Activated T-helper 17 cell treated with anti-CD3 and anti-CD28 coated beads, Interleukin-2, amount 50 U/mL, for 72 hours (primary cell): ENCODE measurements at places on chromosomes 13 and 19. TPM values are rescaled to one million over a fixed set of nuclear protein-coding genes. Genes with fewer than 3 reads are reported as not detected.

DNA sequence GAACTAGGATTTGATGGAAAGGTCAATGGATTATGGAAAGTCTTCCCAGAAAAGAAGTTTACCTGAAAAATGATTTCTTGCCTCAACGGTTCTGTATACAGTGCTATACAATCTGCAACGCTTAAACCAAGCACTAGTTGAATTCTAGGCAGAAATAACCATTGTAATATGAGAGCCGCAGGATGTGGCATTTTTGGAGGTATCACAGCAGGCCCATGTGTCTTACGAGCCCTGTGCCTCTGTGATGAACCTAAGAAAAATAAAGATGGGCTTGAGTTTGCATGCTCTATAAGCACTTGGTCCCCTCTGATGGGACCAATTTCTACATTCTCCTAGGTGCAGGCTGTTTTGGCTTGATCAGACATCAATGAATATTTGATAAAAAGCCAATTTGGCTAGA, 78.7 kb upstream of the RFC3 start:
- ATAC-seq = no peak

DNA sequence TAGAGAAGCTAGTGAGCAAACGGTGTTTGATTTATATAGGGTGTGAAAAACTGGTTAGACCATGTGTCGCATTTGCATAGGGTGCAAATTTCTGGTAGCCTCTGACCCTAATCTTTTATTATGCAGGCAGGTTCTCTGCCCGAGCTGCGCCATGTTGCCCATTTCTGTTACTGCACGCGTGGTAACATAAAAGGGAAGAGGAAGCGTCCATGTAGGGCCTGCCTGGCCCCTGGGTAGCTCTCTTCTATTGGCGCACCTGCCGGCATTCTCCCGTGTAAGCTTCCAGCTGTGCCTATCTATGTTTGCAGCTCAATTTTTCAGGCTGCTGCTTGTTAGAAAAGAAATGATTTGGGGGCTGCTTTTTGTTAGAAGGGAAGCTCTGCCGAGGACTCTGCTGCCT, 14.0 kb upstream of the CD70 start:
- ATAC-seq = no peak

DNA sequence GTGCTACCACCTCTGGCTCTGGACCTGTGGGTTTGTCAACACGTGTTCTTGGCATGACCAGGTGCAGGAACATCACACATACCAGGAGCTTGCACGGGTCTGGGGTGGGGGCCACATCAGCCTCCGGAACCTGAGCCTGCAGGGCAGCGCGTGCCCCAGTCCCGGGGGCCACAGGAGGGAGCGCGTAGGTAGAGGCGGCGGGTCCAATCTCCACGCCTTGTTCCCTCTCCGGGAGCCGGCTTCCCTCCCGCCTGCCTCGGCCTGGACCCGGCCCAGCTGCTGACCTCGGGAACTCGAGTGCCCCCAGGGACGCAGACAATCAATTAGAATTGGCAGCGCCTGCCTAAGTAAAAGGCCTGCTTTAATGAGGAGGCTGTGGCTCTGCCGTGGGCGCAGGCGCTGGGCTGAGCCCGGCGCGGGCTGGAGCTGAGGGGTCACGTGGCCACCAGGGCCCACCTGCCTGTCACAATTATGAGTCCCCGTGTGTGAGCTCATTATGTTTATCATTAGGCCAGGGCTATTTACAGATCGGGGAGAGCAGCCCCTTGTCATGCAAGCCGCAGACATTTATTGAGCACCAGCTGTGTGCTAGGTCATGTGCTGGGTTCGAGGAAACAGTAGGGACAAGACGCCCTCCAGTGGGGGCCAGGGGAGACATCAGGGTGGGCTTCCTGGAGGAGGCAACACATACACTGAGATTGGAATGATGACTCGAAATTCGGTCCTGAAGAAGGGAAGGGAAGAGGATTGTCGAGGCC, 32.2 kb upstream of the TNFAIP8L1 start:
- no peak for ATAC-seq

- ATAC-seq = no peak
Observed at GRCh38 chr13:110458017-110458416, 103.5 kb downstream of the RAB20 start.

GRCh38 chr13:45717349-45717748, 15.2 kb downstream of the CBY2 start:
- no peak for ATAC-seq

DNA sequence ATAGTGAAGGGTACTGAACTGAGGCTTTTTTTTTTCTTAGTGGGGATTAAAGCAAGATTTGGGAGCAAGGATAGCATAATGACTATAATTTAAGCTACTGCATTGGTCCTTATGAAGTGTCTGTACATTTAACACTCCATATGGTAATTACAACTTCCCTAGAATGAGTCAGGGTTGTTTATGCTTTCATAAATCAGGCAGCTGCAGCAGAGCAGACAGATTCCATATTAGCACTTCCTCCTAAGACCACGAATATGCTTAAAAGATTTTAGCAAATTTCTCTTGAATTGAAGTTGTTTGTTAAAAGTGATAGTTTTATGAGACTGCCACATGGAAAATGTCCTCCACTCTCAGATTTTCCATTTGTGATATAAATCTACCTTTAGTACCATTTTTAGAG, 401.1 kb upstream of the SPRY2 start:
- ATAC-seq = no peak

GRCh38 chr13:114078461-114079451, 53.7 kb downstream of the RASA3 start:
- ATAC-seq = peak; percentile 24

DNA sequence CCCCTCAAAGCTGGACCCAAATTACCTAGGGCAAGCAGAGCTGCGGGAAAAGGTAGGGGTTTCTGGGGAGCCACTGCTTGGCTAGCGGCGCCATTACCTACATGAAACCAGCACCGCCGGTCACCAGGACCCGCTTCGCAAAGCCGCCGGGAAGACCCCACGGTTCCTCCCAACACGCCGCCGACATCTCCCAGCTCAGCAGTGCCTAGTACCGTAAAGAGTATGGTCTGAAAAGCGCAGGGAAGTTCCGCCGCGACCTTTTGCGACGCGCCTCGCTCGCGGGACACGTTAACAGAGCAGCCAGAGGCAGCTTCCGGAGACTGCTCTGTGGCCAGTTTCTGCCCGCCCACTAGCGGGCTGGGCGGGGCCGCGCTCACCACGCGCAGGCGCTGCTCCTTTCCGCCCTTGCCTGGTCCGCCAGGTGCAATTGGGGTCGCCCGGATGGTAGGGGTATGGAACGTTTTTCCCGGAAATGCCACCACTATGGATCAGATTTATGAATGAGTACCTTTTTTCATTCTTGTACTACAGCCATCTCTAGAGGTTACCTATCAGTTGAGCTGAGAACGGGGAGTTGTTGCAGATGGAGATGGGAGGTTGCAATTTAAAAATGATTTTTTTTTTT, at the start of gene TGDS:
TGDS (minus strand) TSS at position 203 of the 625 bp plus-strand sequence; CDS start at position 187, 16 bp downstream.
- peak; percentile 97 for ATAC-seq

- no peak for ATAC-seq
Observed at GRCh38 chr13:111074826-111075225, 40.3 kb upstream of the ARHGEF7 start.

DNA sequence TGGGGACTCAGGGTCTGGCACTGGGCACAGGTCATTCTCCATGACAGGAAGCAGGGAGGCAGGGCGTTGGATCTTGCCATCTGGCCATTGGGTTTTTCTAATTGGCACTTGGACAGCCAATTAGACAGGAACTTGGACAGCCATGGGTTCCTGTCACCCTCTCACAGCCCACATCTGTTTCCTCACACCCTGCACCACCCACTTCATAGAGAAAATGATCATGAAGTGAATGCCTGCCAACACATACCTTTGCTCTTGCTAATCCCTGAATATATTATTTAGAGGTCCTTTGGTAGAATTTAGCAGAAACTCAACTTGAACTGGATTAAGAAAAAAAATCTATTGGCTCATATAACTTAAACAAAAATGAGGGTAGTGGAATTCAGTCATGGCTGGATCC, 4.9 kb upstream of the OLFM2 start:
- ATAC-seq = no peak

The CD79A gene
- 0.22 TPM for total RNA-seq
